ENCODE measurements at places on chromosomes 6 and 20. TPM values are rescaled to one million over a fixed set of nuclear protein-coding genes. Genes with fewer than 3 reads are reported as not detected.

The KATNA1 gene
- polyA plus RNA-seq: 13.6 TPM

The HSPA1L gene
- 7.6 TPM for polyA plus RNA-seq

DNA sequence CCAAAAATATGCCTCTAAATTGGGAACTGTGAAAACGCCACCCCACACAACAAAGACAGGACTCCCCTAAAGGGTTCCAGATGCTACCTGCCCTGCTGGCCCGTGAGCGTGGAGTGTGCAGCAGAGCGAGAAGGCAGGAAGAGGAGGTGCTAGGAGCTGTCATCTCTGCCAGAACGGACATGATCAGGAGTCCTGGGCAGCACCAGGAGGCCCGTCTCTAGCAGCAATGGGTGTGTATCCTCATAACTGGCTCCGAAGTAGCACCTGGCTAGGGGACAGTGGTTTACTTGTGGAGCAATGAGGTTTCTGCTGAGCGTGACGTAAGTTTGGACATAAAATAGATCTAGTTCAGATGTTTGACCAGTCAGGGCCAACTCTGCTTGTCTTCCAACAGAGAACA lies 226.0 kb downstream of the CDH4 start:
- no peak for DNase-seq

DNA sequence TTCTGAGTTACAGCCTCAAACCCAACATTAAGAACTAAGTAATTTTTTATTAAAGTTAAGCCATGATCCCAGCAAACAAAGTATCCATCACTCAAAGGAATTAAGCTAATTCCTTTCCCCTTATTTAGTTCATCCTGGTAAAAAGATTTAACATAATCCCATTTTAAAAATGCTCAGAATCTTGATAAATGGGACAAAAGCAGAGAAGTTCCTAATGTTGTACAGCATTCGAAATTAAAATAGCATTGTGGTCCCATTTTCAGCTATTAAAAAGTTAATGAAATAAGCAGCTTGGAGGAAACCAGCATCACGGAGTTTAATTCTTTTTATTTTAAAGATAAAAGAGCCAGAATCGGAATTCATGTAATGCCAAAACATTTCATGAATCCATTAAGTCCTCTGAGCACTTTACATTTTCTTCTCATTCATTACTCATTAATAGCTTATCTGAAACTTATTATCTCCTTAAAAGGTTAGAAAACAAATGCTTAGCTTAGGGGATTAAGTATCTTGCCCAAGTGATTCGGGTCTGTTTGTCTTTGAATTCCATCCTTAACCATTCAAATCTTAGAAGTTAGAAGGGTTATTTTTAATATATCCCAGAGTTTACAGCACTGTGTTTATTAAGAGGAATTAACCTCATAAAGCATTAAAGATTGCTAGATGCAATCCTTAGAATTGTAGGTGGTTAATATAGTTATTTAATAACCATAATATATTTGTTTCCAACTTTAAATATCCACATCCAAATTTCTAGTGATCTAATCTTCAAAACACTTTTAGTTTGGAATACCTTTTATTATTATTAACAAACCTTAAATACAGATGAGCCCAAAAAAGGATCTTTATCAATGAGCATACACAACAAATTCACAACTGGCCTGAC lies 11.2 kb downstream of the RBM39 start:
- DNase-seq: no peak

DNA sequence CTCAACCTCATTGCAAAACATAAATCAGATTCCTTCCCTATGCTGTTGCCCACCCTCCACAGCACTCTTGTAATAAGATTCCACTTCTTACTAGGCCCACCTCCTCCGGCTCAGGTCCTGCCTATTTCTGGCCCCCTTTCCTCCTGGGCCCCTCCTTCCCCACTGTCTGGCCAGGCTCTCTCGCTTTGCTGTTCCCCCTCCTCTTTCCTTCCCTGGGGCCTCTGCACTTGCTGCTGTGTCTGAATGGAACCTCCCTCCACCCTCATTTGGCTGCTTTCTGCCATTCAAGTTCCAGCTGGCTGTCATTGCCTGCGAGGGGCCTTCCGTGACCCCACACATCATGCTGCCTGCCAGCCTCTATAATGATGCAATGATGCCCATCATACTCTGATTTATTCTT lies 38.9 kb downstream of the ARHGAP40 start:
- DNase-seq: peak; percentile 70

DNA sequence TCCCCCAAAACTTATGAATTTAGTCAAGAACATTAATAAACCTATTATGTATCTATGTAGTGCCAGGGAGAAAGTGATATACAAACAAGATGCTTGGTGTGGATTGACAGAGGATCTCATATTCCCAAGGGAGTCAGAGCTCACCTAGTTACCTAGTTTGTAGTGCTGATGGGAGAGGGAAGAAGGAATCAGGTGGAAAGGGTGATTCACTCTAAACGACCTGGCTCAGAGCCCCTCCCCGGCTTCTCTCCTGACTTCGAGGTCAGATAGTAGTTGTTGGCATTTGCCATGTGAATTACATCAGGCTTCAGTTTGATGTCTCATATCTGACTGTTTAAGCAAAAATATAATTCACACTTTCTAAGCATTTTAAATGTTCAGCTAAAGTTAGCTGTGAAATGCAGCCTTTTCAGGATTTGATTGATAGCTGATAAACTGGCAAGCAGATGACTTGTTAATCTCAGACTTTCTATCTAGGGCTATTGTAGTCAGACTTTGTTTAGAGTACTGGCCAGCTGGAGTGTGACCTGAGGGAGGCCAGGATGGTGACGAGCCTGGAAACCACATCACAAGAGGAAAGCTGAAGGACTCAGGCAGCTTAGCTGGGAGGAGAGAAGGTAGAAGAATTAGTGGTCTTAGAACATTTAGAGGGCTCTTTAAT lies 123.7 kb downstream of the AKAP7 start:
- no peak for DNase-seq

DNA sequence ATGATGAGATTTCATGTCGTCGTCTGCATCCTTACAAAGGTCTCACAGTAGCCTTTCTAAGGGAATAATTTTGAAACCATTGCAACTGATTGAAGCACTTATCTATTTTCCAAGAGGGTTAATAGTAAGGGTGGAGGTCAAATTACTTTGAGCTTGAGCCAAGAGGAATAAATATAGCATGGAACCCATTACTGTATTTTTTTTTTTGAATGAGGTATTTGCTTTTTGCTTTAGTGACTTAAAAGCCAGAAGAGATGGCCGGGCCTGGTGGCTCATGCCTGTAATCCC lies 78.3 kb downstream of the SCAND1 start:
- DNase-seq: no peak
